Daoy (cell line): ENCODE measurements at places on chromosomes 5 and 9. TPM values are rescaled to one million over a fixed set of nuclear protein-coding genes. Genes with fewer than 3 reads are reported as not detected.

Gene SCGB3A2
- not detected in 2 replicates for total RNA-seq

GRCh38 chr5:142167458-142167857 is 58.9 kb downstream of the NDFIP1 start:
- no peak for DNase-seq

- peak; percentile 77 for DNase-seq
Measured at GRCh38 chr5:157387683-157388093, 72.3 kb upstream of the NIPAL4 start.

DNA sequence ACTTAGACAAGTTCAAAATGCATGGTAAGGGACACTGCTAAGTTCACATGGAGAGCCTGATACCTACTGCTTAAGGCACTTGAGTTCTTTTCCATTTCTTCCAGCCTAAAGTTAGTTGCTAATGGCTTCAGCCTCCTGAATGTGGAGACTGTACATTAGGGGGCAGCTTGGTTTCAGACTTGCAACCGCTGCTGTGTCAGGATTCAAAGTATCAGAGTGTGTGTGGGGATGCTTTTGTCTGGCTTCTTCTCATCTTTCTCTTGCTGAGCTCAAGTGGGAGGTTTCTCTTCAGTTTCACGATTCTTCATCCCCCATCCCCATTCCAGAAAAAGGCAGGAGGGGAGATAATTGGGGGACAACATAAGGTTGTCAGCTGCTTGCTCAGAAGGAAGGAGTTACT is 49.4 kb downstream of the ATP10B start:
- DNase-seq, result no peak

DNA sequence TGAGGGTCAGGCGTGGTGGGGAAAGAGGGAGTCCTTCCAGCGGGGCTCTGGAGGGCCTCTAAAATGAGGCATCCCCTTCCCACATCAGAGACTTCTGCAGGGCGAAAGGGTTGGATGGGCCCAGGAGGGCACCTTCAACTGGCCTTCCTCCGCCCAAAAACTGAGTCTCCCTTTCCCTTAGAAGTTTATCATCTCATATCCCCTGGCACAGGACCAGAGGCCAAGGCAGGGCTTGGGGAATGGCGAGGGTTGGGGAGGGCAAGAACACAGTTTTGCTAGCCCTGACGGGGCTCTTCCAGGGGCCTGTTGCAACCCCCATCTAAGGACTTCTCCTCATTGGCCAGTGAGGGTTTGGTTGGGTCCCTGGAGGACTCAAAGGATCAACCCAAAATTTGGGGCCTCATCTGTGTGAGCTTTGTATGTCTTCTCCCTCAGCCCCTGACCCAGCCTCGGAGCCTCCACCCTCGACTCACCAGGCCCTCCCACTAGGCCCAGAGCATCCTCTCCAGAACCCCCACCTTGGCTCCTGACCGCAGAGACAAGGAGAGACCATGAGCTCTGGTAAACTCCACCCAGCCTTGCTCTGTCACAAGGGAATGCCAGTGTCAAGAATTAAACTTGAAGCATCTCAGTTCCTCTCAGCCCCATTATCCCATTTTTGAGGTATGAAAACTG is 24.1 kb downstream of the AQP7 start:
- DNase-seq, result no peak

- DNase-seq, result peak; percentile 97
Measured at GRCh38 chr5:148910686-148911361, 84.4 kb downstream of the ADRB2 start.

GRCh38 chr9:99867968-99868367 is 38.5 kb upstream of the STX17 start:
- no peak for DNase-seq

Gene TNFSF15
- under 0.01 TPM in 1 of 2 replicates, not detected in the other for total RNA-seq
